Smooth muscle cell of the brain vasculature (primary cell): ENCODE measurements at places on chromosomes 1 and 21.

DNA sequence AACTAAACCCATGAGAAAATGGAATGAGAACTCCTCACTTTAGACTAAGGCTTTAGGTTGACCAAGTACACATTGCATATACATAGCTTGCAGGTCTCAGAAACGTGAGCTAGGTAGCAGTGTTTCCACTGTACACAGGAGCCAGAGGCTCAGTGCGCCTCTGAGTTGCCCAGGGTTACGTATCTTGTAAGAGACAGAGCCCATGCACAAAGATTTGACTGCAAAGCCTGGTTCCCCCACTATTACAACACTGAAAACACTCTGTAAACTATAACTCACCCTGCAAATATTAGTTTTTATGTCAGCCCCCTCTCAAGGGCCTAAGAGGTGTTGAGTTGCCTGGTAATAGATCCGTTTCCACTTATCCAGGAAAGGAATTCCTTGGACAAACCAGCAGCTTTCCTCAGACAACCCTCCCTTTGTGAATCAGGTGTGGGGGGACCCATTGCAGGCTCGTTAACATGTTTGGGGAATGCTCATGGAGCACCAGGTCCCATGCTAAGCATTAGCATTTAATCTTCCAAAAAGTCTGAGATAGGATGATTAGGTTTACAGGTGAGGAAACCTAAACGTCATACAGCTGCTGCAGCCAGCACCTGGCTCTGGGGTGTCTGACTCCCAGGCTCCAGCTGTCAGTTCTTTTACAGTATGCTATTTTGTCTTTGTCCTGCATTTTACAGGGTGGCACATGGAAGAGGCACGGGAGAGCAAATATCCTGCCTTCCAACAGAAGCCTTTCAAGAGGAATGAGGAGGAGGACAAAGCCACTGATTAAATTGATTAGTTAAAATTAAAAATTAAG, 25.7 kb downstream of the TENT5C start:
- DNase-seq, result no peak

DNA sequence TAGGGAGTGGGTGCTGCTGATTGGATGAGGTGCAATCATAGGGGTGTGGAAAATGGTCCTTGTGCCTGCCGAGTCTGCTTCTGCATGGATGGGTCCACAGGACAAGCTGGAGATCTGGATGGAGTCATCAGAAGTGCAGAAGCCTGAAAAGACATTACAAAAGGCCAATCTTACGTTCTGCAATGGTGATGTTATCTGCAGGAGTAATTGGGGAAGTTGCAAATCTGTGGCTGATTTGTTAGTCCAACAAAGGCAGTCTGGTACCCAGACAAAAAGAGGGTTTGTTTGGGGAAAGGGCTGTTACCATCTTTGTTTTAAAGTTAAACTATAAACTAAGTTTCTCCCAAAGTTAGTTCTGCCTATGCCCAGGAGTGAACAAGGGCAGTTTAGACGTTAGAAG, 166.5 kb downstream of the PGBD5 start:
- no peak for DNase-seq

- DNase-seq, result no peak
Observed at GRCh38 chr1:206451134-206451686, 19.1 kb upstream of the IKBKE start.

DNA sequence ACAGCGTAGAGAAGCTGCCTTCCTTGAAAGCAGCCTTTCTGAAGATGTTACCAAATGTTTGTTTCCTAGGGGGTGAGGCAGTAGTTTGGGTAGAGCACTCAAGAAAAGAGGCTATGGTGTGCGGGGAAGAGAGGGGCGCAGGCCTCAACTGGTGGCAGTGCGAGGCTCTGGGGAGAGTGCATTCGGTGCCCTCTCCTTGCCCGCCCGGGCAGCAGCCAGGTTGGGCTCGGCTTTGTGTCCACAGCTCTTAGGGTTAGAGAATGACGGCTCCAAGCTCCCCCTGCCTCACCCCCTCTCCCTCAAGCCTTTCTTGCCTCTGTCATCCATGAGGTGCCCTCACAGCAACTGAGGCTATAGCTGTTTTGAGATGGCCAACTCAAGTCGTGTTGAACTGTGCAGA, 899 bp upstream of the SLFNL1 start:
- no peak for DNase-seq

- DNase-seq, result no peak
Observed at GRCh38 chr1:223076362-223076761, 66.7 kb downstream of the TLR5 start.

GRCh38 chr1:18611311-18611710, 19.3 kb upstream of the PAX7 start:
- DNase-seq, result no peak

DNA sequence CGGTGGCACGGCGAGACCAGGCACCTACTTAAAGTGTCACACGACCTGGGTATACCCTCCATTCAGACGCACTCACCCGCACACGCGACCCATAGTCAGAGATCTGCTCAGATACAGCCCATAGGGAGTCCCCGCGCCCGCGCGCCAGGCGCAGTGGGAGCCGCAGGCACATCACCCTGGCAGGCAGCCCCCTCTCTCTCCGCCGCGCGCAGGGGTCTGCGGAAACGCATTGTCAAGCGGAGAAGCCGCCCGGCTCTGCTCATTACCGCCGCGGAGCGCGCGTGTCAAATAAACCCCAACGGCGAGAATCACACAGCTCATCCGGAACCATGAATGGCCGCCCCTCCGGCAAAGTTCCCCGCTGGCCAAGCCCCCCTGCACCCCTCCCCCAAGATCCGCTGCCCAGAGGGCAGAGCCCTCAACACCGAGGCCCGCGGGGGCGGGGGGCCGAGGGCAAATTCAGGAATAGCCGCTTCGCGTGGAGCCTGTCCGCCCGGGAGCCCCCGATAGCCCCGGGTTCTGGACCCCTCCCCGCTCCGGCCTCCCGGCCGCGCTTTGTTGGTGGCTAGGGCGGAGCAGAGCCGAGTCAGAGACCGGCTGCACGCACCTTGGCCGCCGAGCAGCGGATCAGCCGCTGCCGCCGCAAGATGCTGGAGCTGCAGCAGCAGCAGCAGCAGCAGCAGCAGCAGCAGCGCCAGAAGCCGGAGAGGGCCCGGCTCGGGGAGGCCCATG, 522 bp downstream of the LRP8 start:
- no peak for DNase-seq

- no peak for DNase-seq
Observed at GRCh38 chr1:80987106-80987505, 813.6 kb upstream of the ADGRL2 start.

DNA sequence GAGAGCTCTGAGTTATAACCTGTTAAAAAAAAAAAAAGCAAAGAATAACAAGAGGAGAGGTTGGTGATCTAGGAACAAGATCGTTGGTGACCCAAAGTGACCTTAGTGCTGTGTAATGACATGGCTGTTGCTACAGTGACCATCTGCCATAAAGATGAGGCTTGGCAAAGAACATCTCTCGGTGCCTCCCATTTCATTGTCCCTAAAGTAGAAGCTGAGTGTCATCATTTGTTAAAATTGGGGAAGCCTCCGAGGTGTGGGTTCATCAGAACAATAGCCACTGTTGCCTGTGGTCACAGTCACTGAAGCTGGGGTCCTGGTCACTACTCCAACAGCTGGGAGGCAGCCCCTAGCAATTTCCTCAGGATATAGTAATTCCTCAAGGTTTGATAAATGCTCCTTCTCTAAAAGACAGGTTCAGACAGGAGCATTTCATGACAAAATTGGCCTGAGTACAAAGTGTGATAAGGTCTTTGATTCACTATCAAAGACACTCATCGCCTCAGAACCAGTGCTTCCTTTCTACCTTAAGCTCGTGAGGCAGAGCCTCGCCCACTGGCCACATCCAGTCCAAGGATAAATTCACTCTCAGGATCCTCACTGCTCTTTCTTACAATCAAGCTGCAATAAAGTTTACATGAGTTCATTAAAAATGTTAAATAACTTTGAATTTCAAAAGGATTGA, 81.9 kb upstream of the RGS2 start:
- no peak for DNase-seq
